Activated CD4-positive, alpha-beta T cell treated with anti-CD3 and anti-CD28 coated beads, Interleukin-10, Interleukin-2, amounts not matched to agents 100 ng/mL and 50 ng/mL, durations not matched to agents 16 hours and 8 hours (primary cell): ENCODE measurements at places on chromosomes 11 and 22.

DNA sequence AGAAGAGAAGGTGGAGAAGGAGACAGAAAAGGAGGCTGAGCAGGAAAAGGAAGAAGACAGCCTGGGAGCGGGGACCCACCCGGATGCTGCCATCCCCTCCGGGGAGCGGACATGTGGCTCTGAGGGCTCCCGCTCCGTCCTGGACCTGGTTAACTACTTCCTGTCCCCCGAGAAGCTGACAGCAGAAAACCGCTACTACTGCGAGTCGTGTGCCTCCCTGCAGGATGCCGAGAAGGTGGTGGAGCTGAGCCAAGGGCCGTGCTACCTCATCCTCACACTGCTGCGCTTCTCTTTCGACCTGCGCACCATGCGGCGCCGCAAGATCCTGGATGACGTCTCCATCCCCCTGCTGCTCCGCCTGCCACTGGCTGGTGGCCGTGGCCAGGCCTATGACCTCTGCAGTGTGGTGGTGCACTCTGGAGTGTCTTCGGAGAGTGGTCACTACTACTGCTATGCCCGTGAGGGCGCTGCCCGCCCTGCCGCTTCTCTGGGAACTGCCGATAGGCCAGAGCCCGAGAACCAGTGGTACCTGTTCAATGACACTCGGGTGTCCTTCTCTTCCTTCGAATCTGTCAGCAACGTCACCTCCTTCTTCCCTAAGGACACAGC, 21.4 kb downstream of the USP35 start:
- no peak for DNase-seq

GRCh38 chr11:9498457-9499078, 37.8 kb downstream of the ZNF143 start:
- no peak for DNase-seq

DNA sequence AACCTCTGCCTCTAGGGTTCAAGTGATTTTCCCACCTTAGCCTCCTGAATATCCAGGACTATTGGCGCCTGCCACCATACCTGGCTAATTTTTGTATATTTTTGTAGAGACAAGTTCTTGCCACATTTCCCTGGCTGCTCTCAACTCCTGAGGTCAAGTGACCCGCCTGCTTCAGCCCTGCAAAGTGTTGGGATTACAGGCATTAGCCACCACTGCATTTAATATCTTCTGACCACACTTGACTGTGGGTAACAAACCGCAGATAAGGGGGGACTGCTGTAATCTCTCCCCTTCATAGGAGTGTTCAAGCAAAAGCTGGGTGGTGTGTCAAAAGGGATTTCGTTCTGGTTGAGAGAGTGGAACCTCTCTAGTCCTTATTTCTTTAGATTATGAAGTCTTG, 53.4 kb downstream of the GRAMD1B start:
- no peak for DNase-seq

DNA sequence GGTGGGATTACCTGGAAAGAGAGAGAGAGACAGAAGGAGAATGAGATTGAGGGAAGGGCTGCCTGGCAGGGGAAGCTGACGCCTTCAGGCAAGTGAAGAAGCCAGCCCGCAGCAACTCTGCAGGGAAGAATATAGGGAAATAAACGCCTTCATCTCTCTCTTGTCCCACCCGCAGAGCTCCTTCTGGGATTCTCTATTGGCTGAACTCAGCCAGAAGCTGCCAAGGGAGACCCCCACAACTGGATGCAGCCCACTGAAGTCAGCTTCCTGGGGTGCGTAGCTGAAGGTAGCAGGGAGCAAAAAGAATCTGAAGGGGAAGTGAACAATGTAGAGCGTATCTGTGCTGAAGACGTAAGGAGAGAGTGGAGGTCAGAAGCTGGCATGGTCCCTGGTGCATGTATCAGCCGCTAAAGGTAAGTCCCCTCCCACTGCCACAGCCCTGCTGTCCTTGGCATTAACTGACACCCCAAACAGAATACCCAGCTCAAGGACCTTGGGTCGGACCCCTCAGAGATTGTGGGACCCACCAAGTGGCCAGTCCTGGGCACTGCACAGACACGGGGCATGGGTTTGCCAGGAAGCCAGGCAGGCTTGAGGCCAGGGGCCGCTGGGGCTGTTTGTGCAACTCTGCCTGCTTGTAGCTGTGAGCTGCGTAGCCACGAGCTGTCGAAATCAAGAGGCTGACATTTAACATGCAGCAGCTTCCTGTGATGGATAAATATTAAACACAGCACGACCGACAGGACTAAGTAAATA, 469.9 kb downstream of the MN1 start:
- no peak for DNase-seq

GRCh38 chr22:49365910-49366309, 461.8 kb downstream of the BRD1 start:
- no peak for DNase-seq

- DNase-seq = no peak
These were observed 25.5 kb upstream of the CREB3L1 start for GRCh38 chr11:46251954-46252353.

GRCh38 chr11:12084256-12084655, 26.1 kb upstream of the MICAL2 start:
- DNase-seq = no peak

- DNase-seq = no peak
These were observed 69.7 kb upstream of the LMO1 start for GRCh38 chr11:8333376-8333775.

DNA sequence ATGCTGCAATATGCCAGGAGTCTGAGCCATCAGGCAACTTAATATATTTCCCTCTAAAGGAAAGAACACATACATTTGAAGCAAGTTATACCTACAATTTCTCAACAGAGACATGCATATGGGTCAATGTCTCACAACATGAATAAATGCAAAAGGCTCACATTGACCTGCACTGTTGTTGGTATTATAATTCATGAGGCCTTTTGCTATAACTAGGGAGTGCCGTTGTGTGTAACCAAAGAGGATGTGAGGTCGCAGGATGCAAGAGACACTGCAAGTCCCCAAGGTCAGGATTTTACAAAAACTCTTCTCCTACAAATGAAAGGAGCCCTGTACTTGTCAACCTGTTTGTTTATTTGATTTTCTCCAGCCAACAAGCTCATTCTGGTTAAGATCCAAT, 250.5 kb downstream of the LARGE1 start:
- no peak for DNase-seq

- no peak for DNase-seq
These were observed 414.9 kb downstream of the TBC1D22A start for GRCh38 chr22:47177334-47177815.

DNA sequence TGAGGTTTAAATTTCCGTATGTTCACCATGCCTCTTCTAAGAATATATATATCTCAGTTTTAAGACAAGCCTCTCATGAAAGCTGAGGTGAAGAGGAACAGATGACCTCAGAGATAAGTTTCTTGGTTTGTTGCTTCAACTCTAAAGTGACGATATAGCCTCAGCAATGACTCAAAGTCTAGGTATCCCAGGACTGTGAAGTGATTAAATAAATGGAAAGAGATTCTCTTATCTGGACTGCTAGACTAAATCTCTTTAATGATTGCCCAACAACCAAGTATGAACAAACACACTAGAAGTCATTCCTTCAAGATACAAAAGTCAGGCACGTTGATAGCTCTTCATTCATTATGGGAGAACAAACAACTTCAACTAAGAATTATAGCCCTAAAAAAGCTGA, 15.3 kb downstream of the CADM1 start:
- no peak for DNase-seq

DNA sequence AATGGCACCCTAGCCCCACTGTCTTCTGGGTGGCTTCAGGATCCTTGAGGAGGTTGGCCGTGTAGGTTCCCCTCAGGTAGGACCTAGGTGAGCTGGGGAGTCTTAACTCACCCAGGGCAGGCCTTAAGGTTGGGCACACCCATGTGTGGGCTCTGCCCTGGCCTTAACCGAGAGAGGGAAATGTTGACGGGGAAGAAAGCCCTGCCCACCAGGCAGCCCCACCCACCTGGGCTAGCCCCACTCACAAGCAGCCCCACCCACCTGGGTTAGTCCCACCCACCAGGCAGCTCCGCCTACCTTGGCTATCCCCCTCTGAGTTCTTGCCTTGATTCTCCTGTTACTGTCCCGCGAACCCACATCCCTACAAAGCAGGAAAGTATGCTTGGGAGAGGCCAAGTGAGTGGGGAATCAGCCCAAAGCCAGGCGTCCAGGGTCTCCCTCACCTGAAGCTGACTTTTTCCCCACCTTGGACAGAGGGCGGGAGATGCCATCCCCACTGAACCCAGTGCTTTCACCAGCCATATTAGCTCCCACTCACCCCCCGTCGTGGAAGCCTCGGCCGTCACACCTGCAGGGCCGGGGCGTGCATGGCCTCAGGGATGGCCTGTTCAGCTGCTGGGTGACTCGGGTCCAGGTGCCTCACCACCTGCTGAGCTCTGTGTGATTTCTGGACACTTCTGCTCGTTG, at the start of gene MYEOV:
Gene MYEOV, plus strand, starts transcription at position 337 of the 687 bp plus-strand sequence. CDS start 1,200 bp downstream, outside the sequence.
- peak; percentile 55 for DNase-seq

DNA sequence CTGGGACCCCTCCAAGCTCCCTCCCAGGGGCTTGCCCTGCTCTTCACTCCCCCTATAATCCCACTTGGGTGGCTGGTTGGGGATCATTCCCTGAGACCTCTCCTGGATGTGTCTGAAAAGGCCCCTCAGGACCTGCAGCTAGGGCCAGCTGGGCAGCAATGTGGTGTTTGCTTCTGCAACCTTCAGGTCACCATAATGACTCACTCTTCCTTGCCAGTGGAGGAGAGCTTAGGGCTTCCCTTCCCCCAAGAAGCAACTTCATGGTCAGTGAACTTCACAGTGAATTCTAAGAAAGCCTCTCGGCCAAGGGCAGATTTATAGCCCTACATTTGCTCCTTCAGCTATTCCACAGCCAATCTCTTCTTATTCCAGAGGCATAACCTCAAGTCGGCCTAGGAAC, 45.1 kb upstream of the TSPAN18 start:
- no peak for DNase-seq

GRCh38 chr22:18013947-18014346, 10.4 kb downstream of the MICAL3 start:
- no peak for DNase-seq

DNA sequence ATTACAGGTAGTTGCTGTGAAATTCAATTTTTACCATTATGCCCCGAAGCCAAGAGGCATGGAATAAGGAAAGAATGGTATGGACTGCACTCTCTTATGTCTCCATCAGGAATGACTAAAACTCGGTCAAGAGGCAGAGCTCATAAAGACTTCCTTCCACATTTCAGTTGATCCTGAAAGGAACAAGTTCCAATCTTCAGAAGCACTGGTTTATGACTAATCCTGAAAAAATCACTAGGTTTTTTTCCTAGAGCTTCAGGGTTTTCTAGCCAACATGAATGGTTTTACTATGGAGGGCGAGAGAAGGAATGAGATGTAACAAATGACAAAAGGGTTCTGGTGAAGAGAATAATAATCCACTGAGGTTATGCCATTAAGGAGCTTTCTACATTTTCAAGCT, 832.2 kb downstream of the NTM start:
- DNase-seq = no peak

- no peak for DNase-seq
These were observed 1.1 kb downstream of the TBCEL start for GRCh38 chr11:121024989-121025388.

DNA sequence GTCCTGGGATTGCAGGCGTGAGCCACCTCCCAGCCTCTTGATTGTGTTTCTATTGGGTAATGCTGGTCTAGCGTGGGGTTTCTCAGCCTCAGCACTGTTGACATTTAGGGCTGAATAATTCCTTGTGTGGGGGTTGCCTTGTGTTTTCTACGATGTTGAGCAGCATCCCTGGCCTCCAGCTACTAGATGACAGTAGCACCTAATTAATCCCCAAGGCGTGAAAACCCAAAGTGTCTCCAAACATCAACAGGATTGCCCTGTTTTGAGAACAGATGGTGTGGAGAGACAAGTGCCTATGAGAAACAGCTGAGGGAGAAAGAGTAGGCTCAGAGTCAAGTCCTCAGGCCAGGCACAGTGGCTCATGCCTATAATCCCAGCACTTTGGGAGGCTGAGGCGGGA, 67.2 kb downstream of the SGSM1 start:
- no peak for DNase-seq

DNA sequence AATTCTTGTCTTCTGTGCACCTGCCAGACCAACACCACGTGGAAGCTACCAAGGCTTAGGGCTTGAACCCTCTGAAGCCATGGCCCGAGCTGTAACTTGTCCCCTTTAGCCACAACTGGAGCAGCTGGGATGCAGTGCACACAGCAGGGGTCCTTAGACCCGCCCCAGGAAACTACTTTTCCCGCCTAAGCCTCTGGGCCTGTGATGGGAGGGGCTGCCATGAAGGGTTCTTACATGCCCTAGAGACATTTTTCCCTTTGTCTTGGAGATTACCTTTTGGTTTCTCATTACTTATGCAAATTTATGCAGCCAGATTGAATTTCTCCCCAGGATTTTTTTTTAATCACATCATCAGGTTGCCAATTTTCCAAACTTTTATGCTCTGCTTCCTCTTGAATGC, 9.7 kb downstream of the PATE3 start:
- DNase-seq = no peak

DNA sequence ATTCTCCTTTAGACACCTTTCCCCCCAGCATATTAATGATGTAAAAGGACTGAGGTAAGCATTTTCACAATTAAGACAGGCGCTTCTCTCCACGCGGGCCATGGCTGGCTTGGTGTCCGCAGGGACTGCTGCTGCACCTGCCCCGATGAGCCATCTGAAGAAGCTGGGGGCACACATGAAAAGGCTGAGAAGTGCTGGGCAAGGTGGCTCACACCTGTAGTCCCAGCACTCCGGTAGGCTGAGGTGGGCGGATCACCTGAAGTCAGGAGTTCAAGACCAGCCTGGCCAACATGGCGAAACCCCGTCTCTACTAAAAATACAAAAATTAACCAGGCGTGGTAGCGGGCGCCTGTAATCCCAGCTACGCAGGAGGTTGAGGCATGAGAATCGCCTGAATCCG, 21.3 kb downstream of the KRTAP5-6 start:
- no peak for DNase-seq

GRCh38 chr22:50049299-50050195, 8.6 kb downstream of the TTLL8 start:
- no peak for DNase-seq

- peak; percentile 50 for DNase-seq
These were observed 787.1 kb upstream of the API5 start for GRCh38 chr11:42524534-42525227.

DNA sequence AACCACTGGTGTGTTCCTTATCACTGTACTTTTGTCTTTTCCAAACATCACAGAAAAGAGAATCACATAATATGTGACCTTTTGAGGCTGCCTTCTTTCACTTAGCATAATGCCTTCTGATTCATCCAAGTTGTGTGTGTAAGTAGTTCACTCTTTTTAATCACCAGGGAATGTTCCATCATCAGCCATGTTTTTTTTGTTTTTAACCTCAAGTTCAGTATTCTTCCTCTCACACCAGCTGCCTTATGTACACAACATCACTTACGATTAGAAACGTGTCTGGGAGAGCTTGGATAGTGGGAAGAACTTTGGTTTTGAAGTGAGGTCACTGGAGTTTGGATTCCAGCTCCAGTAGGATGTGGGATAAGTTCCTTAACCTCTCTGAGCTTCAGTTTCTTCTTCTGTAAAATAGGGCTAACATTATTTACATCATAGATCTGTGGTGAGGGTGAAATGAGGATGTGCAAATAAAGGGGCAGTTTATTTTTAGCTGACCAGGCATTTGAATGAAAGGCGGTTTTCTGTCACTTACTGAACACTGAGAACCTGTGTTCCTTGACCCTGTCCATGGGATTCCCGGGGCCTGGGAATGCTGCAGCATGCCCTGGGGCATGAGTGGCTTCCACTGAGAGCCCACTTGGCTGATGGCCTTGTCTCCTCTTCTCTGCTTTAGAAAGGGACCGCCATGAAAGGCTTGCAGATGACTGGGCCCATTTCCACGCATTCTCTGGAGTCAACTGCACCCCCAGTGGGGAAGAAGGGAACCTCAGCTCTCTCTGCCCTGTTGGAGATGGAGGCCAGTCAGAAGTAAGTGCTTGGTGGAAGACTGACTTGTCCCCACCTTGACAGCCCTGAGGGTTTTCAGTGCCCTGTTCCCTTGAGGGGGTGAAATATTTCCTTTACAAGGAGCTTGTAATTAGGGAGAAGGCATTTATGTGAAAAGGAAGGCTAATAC, 92.6 kb downstream of the DEPDC5 start:
- peak; percentile 10 for DNase-seq
